ENCODE measurements at places on chromosomes 3 and 15. TPM values are rescaled to one million over a fixed set of nuclear protein-coding genes. Genes with fewer than 3 reads are reported as not detected.

BBX gene
- 39.8 TPM for total RNA-seq

TKT gene
- 363 TPM for total RNA-seq

KCNAB1 gene
- total RNA-seq = not detected

RTP4 gene
- 3.9 TPM for total RNA-seq

SKOR1 gene
- total RNA-seq = 0.09 TPM

ZIC4 gene
- total RNA-seq = not detected

STRA6 gene
- total RNA-seq = not detected

MYL3 gene
- not detected for total RNA-seq

GRCh38 chr3:183515968-183516851 lies 39.3 kb downstream of the KLHL6 start:
- DNase-seq = peak; percentile 59

- no peak for DNase-seq
Measured at GRCh38 chr3:126126811-126127431, 43.0 kb upstream of the SLC41A3 start.

GRCh38 chr15:76346669-76347481 lies 10.3 kb downstream of the ISL2 start:
- no peak for DNase-seq

DNA sequence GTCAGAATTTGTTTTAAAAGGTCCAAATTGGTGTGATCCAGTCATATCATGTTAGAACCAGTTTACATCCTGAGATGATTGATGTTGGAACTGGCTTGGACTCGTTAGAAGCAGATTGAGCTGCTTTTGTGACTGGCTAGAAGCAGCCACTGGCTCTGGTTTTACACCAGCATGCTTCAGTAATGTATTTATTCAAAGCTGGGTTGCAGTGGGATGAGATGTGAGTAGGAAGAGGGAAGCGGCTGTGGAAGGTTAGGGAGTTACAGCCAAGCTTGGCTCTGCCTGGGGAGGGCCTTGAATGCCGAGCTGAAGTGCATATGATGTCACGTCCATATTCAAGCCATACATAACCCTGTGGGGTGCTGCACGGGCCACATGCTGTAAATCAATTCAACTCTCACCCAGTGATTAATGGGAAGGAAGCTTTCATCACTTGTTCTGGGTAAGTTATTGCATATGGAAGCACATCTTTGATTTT lies 104.0 kb upstream of the SMAD3 start:
- DNase-seq = no peak

DNA sequence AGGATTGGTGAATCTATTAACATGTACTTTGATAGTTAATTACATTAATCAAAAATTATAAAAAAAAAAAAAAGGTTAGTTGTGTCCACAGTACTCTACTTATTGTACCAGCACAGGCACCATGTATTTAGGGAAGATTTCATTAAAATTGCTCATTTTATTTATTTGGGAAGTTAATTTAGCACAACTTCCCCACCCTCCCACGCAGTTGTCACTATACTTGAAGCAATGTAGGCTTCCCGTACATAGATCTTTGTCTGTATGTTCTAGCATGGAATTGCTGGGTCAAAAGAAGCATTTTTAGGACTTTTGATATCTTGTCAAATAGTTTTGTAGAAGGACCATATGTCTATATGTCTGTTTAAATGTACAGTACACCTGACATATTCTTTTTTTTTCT lies 4.4 kb downstream of the GPR27 start:
- no peak for DNase-seq

DNA sequence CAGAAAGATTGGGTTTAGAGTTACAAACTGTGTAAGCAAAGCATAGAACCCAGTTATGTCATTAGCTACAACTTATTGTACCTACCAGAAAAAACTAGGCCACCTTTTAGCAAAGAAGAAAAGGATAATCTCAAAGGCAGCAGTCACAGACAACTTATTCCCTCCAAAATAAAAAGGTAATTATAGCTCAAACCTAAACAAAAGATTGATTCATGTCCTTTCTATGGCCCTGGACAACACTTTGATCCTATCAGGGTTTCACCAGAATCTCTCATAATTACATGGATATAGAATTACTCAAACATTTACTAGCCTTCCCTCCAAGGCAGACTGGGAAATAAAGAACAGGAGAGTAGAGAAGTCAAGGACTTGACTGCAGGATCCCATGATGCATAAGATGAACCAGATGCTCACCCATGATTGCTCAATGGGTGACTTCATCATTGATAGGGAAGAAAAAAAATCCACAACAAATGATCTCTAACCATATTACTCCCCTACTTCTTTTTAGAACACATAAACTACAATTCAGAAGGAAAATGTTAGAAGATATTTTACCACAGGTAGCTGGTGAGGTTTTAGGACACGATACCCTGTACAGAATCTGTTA lies 17.4 kb downstream of the DET1 start:
- no peak for DNase-seq

GRCh38 chr3:157410945-157411344 lies 25.7 kb upstream of the PTX3 start:
- DNase-seq = no peak

DNA sequence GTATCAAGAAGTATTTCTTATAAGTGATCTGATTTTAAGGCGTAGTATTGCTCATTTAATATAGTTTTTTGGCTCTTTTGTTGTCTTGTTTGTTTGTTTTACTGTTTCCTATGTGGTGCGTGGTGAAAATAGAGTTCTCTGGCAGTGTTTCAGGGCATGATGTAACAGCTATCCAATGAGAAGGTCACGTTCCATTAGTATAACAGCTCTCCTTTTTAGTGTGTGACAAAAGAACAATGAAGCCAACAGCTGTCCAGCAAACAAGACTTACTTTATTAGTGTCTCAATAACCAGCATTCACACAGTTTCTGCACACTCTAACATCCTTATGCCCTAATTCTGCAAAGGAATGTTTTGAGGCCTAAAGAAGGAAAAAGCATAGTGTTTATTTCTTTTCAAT lies 127.9 kb downstream of the SLC25A26 start:
- DNase-seq = no peak

DNA sequence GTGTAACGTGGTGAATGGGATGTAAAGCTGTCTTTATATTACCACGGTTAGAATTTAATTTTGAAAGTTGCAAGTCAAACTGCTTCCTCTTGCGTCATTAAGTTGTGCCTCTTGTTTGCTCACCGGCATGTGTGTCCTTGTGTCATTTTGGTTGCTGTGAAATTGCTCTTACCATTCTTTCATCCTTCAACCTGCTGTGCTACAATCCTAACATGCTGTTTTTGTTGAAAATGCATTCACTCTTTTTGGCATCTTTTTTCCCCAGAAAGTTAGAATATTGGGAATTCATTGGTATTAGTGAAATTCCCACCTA lies 164.7 kb downstream of the PGPEP1L start:
- no peak for DNase-seq

GRCh38 chr3:169812332-169813235 lies at the start of the genes LRRC34 and LRRIQ4:
LRRC34 (minus strand) TSS chr3:169812904; CDS start chr3:169812548, 356 bp downstream.
LRRIQ4 (plus strand) TSS chr3:169812870; CDS start chr3:169821922, 9,052 bp downstream.
- DNase-seq = peak; percentile 66

DNA sequence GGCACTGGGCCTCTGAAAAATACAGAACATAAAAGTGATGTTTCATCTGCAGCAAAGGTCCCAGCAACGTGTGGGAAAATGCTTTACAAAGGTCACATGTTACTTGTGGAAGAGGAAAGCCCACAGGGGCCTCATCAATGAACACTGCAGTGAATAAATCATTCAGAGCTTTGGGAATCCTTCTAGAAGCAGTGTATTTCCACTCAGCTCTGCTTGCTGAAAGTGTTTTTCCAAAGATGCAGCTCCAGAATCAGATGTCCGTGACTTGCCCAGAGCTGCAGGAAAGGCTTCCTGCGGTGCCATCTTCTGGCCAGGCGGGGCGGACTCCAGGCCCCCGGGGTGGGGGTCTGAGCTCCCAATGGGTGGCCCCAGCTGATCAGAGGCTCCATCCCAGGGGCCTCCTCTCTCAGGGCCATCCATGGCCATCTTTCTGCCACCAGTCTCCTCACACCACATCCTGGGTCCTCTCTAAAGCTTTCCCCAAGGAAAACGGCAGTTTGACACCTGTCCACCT lies 81.5 kb downstream of the C3orf70 start:
- no peak for DNase-seq

GRCh38 chr3:189589179-189589569 lies 42.0 kb upstream of the TP63 start:
- no peak for DNase-seq

GRCh38 chr15:92294759-92295158 lies 98.9 kb upstream of the ST8SIA2 start:
- DNase-seq = no peak

DNA sequence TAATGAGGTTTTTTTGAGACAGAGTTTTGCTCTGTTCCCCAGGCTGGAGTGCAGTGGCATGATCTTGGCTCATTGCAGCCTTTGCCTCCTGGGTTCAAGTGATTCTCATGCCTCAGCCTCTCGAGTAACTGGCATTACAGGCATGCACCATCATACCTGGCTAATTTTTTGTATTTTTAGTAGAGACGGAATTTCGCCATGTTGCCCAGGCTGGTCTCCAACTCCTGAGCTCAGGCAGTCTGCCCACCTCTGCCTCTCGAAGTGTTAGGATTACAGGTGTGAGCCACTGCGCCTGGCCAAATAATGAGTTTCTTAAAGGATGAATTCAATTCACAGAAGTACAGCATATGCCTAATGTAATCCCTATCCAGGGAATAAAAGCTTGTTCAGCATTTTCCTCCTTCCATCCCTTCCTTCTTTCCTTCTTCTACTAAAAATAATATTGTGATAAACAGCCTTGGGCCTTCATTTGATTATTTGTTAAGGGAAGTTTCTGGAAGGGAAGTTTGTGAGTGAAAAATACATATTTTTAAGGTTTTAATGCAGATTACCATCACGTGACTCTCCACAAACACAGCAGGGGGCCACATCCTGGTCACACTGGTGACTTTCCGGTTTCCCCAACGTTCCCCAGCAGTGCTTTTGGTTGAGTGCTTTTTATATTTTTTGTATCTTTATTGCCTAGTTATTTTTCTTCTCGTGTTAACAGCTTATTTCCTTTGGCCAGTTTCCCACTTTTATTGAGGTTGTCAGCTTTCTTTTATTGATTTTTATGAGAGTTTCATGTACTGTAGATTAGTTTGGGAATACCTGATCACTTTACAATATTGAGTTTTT lies 116.8 kb downstream of the USP13 start:
- no peak for DNase-seq

DNA sequence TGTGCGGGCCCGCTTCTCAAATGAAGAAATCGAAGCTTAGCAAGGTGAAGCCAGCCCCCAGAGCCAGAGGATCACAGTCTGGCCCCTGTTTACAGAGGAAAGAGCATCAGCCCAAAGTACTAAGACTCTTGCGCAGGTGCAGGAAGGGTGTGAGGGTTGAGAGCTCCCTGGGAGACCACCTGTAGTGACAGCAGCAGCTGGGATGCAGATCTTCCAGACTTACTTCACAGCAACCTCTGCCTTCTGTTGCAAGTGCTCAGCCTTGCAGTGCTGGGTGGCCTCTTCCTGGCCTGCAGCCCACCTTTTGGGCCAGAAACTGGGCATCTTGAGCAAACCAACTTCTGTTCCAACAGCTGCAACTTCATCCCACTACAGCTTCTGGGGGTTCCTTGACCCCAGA lies 19.7 kb downstream of the SPATA12 start:
- DNase-seq = no peak

DNA sequence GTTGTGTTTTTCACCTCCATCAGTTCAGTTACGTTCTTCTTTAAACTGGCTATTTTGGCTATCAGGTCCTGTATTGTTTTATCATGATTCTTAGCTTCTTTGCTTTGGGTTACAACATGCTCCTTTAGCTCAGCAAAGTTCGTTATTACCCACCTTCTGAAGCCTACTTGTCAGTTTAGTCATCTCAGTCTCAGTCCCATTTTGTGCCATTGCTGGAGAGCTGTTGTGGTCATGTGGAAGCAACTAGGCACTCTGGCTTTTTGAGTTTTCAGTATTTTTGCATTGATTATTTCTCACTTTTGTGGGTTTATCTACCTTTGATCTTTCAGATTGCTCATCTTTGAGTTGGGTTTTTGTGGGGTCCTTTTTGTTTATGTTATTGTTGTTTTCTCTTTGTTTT lies 151.3 kb downstream of the CFAP20DC start:
- DNase-seq = no peak

DNA sequence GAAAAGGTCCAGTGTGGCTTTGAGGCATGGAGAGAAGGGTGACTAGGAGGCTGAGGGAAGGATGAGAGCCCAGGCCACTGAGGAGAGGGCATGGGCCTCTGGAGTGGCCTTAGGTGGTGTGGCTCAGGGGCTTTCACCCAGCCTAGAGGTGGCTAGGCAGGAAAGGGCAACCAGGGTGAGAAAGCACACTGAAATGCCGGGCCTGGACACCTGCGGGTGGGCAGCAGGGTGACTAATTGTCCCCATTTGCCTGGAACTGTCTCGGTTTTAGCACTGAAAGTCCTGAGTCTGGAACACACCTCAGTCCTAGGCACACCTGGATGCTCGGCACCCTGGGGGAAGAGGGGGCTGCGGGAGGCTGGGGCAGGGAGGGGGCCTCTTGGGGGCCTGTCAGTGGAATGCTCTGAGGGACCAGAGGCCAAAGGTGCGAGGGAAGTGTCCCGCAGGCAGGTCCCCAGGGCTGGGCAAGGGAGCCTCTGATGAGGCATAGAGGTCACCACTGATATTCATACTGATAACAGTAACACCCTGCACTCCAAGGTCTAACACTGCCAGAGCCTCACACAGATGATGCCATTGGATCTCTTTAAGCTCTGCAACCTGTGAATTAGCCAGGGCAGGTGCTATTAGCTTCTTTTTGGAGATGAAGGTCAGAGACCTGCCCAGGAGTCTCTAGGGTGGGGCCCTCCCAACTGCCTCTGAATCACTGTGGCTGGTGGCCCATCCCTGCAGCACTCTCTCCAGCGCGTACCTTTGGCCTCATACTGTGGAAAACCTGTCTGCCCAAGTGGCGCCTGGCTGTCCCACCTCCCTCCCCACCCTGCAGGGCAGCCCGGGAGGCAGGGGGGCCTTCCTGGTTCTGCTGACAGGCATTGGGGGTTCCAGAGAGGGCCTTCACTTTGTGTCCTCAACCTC lies 3.0 kb upstream of the PHGR1 start:
- no peak for DNase-seq

DNA sequence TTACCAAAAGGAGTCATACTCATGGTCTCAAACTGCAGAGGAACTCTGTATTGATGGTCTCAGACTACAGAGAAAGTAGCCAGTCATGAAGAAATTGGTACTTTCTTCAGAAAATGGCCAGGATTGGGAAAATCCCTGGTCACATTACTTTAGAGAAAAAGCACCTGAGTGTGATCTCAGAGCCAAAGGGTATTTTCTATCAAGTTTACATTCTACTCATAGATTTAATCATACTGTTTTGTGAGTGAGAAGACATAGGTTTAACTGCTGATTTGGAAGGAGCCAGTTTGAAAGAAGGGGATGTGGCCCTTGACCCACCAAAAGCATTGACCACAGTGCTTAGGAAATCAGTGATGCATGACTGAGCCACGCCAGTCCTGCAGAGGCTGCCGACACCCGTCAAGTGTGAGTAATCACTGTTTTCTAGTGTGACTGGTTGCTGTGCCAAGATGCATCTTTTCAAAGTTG lies 203.6 kb downstream of the AKAP13 start:
- DNase-seq = no peak

- peak; percentile 69 for DNase-seq
Measured at GRCh38 chr3:18425641-18426257, 610 bp upstream of the SATB1 start.

DNA sequence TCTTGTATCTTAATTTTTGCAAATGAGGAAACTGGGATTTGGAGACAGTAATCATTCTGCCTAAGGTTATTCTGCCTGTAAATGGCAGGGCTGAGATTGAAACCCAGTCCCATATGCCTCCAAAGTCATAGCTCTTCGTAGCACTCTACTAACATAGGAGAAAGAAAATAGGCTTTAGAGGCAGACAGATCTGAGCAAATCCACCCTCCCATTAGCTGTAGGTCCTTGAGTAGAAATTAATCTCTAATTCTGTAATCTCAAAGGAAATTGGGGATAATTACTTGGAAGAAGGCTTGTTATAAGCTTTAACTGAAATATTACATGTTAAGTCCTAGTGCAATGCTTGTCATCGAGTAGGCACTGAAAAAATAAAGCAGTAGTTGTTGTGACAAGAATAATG lies 252.1 kb upstream of the PEX5L start:
- DNase-seq = no peak
